ENCODE measurements at places on chromosomes 12 and 14.

GRCh38 chr14:91114079-91115065 lies 499 bp downstream of the DGLUCY start:
- peak; percentile 69 for DNase-seq

DNA sequence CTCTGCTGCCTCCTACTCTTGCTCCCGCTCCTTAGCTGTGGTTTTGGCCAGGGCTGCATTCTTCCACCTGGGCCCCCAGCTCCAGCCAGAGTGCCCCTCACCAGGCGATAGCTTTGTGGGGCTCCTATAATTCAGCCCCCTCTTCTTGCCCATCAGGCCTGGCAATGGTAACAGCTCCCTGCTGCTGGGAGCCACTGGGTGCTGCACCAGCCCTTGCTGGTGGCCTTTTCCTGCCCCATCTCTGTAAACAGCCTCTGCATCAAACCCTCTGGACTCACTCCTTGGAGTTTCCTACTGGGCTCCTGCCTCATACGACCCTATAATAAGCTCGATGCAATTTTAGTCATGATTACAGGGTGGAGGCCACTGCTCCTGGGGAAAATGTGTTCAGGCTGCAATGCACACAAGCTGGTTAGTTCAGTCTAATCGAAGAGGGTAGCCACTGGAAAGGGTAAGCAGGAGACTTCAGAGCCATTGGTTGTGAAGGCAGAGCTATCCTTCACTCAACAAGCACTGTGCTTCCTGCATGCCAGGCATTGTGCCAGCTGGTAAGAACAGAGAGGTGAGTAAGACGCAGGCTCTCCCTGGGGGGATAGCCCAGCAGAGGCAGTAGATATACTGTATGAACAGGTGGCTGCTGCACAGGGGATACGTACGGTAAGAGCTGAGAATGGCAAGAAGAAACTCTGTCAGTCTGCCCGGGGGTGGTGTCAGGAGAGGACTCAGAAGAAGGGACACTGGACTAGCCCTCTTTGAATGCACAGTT lies 24.7 kb downstream of the CLMN start:
- DNase-seq: no peak

GRCh38 chr12:58095002-58095401 lies 153.6 kb downstream of the ATP23 start:
- no peak for DNase-seq

DNA sequence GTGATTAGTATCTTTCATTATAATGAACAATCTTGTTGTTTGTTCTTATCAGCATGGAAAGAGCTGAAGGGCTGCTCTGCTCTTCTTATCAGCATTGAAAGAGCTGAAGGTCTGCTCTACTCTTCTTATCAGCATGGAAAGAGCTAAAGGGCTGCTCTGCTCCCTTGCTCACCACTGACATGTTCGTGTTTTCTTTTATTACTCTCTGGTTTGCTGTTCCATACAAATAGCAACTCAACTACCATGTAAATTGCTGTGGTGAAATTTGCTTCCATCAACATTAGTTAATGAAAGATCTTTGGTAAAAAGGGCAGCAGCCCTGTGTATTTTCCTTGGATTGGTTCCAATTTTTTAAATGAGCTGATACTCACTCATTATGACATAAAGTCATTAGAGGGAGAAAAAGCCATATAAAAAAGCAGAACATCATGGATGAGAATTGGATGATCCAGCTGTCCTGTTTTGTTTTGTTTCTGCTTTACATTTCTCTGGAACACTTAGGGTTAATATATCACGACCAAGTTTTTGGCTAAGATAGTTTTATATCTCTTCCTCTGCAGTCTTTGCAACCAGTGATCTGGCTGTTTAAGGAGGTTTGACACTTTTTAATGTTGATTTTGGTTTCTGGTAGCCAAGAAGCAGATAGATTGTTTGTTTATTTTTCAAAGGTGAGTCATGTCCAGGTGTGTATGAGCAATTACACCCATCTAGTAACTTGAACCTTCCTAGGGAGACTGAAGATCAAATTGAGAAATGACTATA lies 356.6 kb downstream of the CEP128 start:
- DNase-seq: peak; percentile 13

GRCh38 chr12:124469193-124469888 lies 98.1 kb downstream of the NCOR2 start:
- no peak for DNase-seq

- peak; percentile 40 for DNase-seq
These were observed 1519.3 kb upstream of the TMEM132C start for GRCh38 chr12:126747530-126748149.

DNA sequence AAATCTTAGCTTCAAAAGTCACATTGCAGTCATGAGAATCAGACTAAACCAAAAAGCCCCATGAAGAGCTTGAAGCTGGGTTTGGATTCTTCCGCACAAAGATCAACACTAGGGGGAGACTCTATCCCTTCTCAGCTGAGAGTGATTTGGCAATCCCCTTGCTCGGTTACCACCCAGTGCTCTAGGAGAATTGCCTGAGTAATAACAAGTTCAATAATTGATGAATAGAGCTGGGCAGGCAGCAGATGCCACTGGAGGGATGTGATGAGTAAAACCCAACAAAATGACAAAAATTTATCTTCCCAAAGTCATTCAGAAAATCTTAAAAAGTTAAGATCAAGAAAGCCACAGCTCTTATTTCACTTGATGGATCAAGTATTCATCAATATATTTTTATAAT lies 185.6 kb upstream of the ARID2 start:
- peak; percentile 75 for DNase-seq

- no peak for DNase-seq
These were observed 38.2 kb downstream of the IFT43 start for GRCh38 chr14:76023757-76024156.

GRCh38 chr12:74418573-74418972 lies 119.1 kb upstream of the ATXN7L3B start:
- no peak for DNase-seq

DNA sequence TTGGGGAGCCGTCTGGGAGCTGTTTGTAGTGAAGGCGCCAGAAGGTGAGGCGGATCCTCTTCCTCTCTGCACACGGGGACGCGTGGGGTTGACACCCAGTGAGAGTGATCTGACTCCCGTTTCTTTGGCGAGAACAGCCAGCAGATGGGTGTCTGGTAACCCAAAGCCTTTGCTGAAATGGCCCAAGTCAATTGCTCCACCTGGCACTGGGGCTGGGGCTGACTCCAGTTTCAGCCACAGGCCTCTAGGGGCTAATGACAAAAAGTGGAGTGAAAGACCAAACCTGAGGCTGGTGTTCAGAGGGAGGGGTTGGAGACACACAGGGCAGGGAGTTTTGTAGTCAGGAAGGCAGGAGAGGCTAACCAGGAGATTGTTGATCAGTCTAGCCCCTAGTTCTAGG lies 87.0 kb downstream of the FRMD6 start:
- no peak for DNase-seq

DNA sequence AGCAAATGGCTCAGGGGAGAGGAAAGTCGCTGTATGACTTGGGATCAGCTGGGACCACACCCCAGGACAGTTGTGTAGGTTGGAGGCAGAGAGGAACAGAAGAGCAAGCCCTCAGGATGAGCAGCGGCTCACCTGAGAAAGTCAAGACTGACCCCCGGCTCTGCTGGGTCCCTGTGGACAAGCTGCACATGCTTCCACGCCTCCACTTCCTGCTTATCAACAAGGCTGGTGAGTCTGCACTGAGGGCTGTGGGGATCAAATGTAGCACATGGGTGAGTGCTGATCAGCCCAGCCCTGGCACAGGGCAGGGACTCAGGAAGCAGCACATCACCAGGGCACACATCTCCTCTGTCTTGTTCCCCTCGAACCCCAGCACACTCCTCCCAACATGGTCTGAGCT lies 92.1 kb downstream of the CHGA start:
- no peak for DNase-seq

GRCh38 chr14:96080571-96080970 lies 41.4 kb downstream of the C14orf132 start:
- DNase-seq: no peak

DNA sequence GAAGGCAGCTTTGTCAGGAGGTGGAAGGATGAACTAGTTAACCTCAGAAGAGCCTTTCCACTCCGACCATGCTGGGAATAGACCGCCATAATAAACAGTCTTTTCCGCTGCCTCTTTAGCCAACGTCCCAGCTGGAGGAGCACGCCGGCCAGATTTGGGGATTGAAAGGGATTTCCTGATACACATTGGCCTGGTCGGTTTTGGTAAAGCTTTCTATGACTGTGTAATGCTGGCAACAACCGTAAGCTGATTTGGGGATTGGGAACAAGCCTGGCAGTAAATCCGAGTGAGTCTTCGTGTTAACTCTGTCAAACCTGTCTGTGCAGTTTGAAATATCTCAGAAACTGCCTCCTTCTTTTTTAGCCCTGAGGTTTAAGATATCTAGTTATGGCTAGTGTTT lies 87.0 kb downstream of the DAD1 start:
- DNase-seq: no peak

GRCh38 chr14:77069551-77069950 lies 28.5 kb upstream of the CIPC start:
- no peak for DNase-seq

DNA sequence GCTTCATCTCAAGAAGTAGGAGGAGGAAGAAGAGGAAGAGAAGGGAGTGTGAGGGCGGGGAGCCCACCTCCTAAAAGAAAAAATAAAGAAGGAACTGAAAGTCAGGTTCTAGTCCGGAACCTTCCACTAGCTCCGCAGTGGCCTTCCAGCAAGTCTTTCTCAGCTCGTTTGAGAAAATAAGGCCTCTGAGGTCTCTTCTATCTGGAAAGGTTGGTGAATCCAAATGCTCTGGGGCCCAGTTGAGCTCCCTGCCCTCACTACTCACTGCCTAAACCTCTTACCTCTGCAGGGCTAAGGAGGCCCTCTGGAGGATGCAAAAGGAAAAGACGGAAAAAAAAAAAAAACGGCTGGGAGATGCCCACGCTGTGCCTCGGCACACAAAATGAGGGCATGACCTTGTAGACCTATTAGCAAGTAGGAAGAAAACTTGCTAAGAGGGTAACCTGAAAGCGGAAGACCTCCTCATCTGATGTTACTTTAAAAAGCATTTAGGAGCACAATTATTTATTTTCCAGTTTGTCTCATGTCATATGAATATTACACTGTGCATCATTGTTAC lies 35.9 kb downstream of the FBLN5 start:
- peak; percentile 47 for DNase-seq

DNA sequence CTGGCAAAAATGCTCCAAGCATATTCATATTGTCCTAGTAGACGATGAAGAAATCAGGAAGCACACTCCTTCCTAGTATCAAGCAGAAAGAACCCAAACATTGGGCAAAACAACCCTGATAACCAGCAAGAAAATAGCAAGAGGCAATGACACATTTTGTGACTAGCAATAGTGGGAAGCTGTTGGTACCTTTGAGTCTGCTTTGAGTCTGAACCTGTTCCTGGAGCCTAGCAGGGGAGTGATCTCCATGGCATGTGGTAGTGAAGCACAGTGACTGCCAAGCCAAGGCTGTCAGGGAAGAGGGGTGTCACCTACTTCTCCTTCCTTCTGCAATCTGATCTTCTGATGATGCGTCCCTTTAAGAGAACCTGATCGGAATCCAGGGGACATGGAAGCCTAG lies 533.9 kb downstream of the VRK1 start:
- DNase-seq: no peak

DNA sequence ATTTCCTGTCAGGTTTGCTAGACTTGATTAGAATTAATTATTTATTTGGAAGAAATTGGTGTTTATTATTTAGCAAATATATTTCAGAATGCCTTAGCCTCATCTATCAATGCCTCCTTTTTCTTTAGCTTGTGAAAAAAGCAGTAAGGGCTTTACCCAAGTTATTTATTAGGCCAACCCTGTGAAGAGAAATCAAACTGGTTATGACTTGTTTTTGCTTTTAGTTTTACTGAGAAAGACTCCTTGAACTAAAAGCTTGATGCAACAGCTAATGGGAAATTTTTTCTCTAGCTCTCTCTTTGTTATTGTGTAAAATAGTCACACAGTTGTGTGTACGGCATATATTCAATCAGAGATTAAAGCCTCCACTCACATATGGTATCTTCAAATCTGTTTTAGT lies 306.8 kb downstream of the DIO2 start:
- no peak for DNase-seq

DNA sequence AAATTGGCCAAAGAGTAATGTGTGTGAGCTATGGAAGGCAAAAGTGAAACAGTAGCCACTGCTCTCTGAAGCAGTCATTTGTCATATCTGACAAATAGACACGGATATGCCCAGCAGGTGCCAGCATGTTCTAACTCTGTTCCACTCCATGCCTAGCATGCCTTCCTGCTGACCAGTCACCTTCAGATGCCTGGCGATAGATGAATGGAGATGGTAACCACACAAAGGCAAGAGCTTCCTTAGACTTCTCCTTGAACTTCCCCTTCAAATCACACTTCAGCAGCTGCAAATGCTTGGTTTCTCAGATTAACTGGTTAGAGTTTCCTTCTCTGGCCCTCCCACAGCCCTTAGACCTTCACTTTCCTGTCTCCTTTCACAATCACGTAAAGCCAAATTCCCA lies 429.9 kb downstream of the DAD1 start:
- no peak for DNase-seq

- DNase-seq: no peak
These were observed 47.8 kb downstream of the CLIP1 start for GRCh38 chr12:122374707-122375106.

GRCh38 chr14:57747036-57747435 lies 118.9 kb downstream of the SLC35F4 start:
- DNase-seq: no peak

DNA sequence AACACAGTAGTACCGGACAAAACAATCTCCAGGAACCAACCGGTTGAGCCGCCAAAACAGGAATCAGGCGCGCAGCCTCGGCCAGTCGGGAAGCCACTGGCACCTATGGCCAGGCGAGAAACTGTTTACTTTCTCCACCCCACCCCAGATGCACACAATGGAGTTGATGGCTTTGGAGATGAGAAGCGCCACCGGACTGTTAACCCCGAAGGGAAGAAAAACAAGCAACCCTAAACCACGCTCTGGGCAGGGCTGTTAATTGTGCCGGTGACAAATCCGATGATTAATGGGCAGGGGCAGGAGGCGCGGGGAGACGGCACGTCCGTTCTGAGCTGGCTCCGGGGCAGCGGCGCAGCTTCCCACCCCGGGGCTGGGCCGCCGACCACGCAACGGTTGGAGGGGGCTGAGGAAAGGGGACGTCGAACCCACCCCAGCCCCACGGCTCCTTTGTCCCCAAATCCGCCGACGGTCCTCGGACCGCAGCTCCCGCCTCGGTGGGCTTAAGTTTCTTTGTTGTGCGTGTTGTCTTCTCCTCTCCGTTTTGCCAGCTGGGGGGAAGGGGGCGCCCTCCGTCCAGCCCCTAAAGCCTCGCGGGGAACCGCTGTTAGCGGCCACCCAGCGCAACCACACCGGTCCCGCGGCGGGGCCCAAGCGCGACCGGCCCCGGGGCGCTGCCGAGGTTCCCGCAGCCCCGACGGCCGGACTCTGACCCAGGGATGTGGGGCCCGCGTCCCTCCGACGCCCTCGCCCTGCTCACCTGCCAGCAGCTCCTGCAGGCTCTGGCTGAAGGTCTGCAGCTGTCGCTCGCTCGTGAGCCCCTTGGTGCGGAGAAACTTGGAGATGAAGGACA lies 790 bp downstream of the BTG1 start:
- DNase-seq: peak; percentile 81

Measured in EH (cell line).